ENCODE measurements at places on chromosomes 4 and X. TPM values are rescaled to one million over a fixed set of nuclear protein-coding genes. Genes with fewer than 3 reads are reported as not detected.

PPP4R3C gene
- not detected for total RNA-seq

TRIML2 gene
- total RNA-seq, result not detected

INTS6L gene
- total RNA-seq, result 14.9 TPM

MAGEA6 gene
- not detected for total RNA-seq

KIT gene
- 1.5 TPM for total RNA-seq

CSAG3 gene
- total RNA-seq, result not detected

PNMA3 gene
- total RNA-seq, result not detected

DNA sequence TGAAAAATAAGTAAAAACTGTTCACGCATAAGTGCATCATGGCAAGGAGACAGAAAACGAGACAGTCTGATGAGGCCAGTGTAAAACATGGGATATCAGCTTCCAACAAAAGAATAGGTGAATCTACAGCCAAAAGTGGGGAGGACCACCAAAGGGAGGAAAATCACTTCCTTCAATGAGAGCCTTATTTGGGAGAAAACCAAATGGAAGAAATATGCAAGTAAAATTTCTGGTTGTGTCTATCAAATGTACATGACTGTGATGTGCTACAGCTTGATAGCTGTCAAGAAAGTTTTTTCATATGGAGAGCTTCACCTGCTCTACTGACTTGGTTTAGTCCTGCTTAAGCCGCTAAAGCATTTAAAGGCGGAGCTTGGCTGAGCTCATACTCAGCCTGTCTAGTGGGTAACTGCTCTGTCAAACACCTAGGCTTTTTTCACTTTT is 66.2 kb downstream of the MAGEA1 start:
- no peak overlapping the region for H3K4me3 ChIP-seq
- DNase-seq, result no peak
- H3K4me1 ChIP-seq, result no peaks in the 10 kb centered on the region
- no peaks in the 10 kb centered on the region for H3K36me3 ChIP-seq

DNA sequence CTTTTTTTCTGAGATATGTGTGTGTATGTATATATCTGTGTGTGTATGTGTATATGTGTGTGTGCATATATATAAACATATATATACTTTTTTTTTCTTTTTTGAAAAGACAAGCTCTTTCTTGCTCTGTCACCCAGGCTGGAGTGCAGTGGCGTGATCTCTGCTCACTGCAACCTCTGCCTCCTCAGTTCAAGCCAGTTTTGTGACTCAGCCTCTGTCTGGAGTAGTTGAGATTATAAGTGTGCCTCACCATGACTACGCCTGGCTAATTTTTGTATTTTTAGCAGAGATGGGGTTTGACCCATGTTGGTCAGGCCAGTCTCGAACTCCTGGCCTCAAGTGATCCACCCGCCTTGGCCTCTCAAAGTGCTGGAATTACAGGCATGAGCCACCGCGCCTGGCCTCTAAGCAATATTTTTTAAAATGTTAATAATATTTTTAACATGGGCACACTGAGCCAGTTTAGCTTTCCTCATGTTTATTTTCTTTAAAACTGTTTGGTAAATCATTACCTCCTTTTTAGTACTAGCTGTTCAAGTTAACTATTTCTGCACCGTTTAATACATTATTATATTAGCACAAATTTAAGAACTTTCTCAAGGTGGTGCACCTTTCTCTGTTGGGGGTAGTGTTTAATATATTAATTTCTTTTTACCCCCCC is 33.3 kb downstream of the BBS12 start:
- no peaks in the 10 kb centered on the region for H3K36me3 ChIP-seq
- H3K27ac ChIP-seq, result no peak overlapping the region
- no peak overlapping the region for H3K4me3 ChIP-seq
- no peaks in the 10 kb centered on the region for H3K4me1 ChIP-seq
- H3K27me3 ChIP-seq, result no peaks in the 10 kb centered on the region

DNA sequence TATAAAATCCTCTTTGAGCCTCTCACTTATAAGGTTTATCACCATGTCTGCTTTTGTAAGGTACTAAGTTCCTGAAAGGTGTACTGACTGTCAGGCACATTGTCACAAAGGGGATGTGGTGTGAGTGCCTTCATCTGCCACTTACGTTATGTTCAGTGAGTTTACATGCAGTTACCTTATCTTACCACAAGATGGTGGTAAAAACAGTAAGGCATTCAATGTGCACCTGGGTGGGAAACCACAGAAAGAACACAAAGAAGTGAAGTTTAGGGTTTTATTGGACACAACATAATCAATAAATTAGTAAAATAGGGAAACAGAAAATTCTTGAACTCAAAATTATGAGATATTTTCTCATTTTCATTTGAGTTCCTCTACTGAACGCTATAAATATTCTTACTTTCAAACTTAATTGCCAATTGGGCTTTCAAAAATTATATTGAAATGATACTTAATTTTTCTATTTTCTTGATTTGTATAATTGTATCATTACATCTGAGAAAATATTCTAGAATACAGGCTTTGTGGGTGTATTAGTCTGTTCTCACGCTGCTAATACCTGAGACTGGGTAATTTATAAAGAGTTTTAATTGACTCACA is 650.8 kb downstream of the PCDH7 start:
- H3K27ac ChIP-seq, result no peak overlapping the region
- no peak overlapping the region for H3K4me3 ChIP-seq
- no peaks in the 10 kb centered on the region for H3K4me1 ChIP-seq
- no peaks in the 10 kb centered on the region for H3K36me3 ChIP-seq
- no peaks in the 10 kb centered on the region for H3K27me3 ChIP-seq
- no peak for DNase-seq

DNA sequence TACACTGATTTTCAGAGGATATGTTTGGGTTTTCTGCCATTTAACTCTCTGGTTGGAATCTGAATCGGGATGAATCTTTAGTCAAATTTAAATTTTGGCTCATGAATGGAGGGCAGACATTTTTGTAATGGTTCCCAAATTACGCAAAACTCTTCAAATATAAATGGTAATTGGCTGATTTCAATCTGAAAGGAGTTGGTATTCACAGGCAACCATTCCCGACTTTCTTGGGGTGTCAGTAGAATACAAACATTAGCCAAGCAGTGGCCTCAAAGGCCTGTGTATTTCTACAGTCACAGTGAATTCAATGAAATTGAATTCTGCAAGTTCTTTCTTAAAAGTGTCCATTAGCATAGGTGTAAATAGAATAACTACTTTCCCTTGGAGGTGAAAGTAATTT is 668.8 kb upstream of the PRKX start:
- H3K27ac ChIP-seq, result no peak overlapping the region
- no peak overlapping the region for H3K4me3 ChIP-seq
- H3K27me3 ChIP-seq, result no peaks in the 10 kb centered on the region
- H3K4me1 ChIP-seq, result no peaks in the 10 kb centered on the region

DNA sequence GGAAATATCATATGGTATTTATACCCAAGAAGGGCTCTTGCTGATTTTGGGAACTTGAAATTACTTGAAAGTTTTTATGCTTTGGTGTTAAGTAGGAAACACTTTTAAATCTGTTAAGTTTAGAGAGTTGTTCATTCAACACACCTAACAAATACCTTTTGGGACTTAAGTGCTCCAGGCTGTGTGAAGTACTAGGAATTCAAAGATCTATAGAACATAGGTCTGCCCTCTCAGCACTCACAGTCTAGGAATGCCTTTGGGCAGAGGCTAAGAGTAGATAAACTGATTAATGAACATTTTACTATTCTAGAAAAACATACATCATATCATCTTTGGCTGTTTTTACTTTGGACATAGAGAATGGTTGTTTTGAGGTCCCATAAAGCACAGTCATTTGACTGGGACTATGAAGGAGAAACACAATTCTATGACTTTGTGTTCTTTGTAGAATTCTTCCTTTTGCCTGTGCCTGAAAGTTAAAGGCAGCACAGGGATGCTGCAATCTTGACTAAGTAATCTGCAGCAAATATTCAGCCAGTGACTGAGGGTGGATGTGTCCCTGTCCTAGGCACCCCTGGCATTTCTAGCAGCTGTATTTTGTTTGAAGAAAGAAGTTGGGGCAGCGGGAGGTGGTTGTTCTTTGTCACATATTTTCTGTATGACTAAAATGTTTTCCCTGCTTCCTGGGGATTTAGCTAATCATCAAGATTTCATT is 8.3 kb downstream of the BMP3 start:
- no peak for DNase-seq
- H3K27ac ChIP-seq, result no peak overlapping the region
- H3K4me1 ChIP-seq, result no peaks in the 10 kb centered on the region
- no peaks in the 10 kb centered on the region for H3K36me3 ChIP-seq
- H3K27me3 ChIP-seq, result peaks cover 5% of the 10 kb centered on the region

DNA sequence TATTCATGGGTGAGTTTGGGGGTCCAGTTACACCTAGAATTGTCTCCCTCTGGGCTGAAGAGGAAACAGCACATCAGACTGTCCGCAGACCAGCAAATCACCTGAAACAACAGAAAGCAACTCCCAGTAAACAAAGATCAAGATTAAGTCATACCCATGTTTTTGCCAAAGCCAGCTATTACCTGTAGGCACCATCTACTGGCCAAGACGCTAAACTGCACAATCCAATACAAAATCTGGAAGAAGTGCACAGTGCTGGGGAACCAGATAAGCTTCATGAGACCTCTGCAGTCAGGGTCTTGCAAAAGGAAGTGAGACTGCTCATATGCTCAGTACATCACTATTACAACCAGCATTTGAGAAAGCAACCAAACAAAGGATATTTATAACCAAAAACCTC is 157.5 kb upstream of the ITM2A start:
- no peaks in the 10 kb centered on the region for H3K36me3 ChIP-seq
- H3K4me1 ChIP-seq, result no peaks in the 10 kb centered on the region
- no peak overlapping the region for H3K4me3 ChIP-seq
- no peak for DNase-seq

- no peaks in the 10 kb centered on the region for H3K4me1 ChIP-seq
- H3K36me3 ChIP-seq, result peaks cover 3% of the 10 kb centered on the region
- no peaks in the 10 kb centered on the region for H3K27me3 ChIP-seq
- no peak overlapping the region for H3K4me3 ChIP-seq
- no peak for DNase-seq
- no peak overlapping the region for H3K27ac ChIP-seq
Measured at GRCh38 chr4:47612116-47613023, 127.3 kb downstream of the ATP10D start.

DNA sequence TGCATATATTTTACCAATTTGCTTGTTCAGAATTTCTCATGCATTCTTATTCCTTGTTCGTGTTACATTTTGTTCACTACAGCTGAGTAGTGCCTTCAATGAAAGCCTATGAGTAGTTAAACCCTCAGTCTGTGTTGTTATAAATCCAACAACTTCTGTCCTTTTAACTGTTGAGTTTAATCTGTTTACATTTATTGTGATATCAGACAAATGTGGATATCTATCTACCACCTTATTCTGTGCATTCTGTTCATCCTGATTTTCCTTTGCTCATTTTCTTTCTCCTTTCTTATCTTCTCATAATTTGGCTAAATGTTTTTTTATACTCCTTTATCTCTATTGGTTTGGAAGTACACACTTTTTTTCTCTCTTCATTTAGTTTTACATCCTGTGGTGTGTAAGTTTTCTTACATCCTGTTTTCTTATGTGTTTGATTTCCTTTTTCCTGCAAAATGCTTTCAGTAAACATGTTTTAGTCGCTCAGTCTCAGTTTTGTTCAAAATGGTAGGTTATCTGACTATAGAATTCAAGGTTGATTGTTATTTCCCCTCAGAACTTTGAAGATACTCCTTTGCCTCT is 54.2 kb downstream of the CASP6 start:
- no peaks in the 10 kb centered on the region for H3K4me1 ChIP-seq
- H3K27ac ChIP-seq, result no peak overlapping the region
- no peaks in the 10 kb centered on the region for H3K36me3 ChIP-seq
- H3K27me3 ChIP-seq, result no peaks in the 10 kb centered on the region
- no peak overlapping the region for H3K4me3 ChIP-seq

DNA sequence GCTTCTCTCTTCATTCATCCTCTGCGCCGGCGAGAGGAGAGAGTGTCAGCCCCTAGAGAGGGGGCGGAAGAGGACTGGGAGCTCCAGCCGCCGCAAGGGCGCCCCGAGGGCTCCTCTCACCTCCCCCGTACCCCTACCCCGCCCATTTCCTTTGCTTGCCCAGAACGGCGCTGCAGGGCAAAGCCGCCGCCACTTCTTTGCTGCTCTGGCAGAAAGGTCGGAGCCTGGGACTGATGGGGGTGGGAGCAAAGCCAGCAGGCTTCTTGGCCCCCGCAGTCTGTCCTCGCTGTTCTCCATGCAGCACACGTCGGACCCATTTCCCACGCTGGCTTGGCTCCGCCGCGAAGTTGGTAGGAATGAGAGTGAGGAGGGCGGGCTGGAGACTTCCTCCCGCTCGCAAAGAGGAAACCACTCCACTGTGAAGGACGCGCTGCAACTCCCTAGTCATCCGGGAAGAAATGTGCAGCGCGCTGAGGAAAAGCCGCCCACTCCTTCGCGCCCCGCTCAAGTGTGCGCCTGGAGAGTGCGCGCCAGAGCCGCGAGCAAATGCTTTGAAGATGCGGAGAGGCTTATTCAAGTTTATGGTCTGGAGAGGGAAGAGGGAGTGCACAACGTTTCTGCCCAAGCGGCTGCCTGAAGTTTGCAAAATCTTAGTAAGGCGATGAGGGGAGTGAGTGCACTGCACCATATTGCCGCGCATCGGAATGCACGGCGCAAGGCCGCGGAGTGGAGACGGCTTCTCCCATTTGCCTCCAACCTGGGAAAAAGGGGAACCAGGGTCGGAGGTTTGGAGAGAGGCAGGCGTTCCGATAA is 2.8 kb upstream of the PCDH7 start:
- H3K4me1 ChIP-seq, result peaks cover 58% of the 10 kb centered on the region
- H3K4me3 ChIP-seq, result peak overlapping the region; percentile 43
- H3K36me3 ChIP-seq, result no peaks in the 10 kb centered on the region
- peaks cover 37% of the 10 kb centered on the region for H3K27me3 ChIP-seq
- H3K27ac ChIP-seq, result peak overlapping the region; percentile 17
- no peak for DNase-seq

All from tibial nerve (tissue), 4 donors.